T-helper 17 cell (primary cell): ENCODE measurements at places on chromosomes 5 and 9.

DNA sequence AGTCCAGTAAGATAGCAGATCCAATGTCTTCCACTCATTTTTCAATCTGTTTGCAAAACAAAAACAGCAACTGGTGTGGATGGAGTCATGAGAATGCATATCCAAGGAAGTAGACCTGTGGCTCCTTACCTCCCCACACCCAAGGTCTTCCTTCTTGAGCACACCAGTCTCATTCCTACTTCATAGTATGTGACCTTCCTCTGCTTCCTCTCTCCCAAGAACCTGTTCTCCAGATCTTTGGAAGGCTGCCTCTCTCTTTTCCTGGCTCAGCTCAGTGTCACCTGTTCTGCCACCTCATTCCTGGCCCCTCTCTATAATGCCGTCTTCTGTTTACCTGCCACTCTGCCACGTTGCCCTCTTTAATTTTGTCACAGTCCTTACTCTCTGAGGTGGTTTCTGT, 7.9 kb upstream of the TRIM7 start:
- no peak for DNase-seq

DNA sequence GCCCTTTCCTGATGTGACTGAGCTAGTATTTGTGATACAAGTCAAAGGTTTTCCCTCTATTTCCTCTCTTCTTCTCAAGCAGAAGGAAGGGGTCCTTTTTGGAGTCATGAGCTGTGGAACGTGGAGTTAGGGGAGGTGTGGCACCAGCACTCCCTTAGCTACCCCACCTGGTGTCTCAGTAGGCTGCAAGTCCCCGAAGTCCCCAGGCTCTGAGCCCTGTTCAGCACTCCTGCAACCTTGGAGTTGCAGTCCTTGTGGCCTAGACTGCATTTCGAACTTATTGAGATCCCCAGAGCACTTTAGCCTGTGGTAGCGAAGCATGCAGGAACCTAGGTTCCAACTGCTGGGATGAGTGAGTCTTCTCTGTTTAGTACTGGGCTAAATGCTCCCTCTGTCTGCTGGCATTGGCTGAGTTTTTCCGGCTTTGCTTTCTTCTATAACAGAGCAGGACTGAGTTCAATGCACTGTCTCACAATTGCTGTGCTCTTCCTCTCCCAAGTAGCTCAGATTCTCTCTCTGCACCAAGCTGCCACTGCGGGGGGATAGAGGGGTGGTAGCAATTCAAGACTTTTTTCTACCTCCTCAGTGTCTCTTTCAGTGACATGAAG, 600.7 kb upstream of the CDH9 start:
- DNase-seq: no peak

DNA sequence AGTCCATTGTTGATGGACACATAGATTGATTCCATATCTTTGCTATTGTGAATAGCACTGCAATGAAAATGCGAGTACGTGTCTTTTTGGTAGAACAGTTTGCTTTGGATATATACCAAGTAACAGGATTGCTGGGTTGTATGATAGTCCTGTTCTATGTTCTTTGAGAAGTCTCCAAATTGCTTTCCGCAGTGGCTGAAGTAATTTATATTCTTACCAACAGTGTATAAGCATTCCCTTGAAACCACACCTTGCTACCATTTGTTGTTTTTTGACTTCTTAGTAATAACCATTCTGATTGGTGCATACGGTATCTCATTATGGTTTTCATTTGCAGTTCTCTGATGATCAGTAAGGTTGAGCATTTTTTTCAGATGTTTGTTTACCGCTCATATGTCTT, 792.9 kb downstream of the PTPRD start:
- no peak for DNase-seq

GRCh38 chr9:4207123-4207875, 92.6 kb downstream of the GLIS3 start:
- DNase-seq: no peak
